ENCODE measurements at places on chromosomes 3 and 15. TPM values are rescaled to one million over a fixed set of nuclear protein-coding genes. Genes with fewer than 3 reads are reported as not detected.

The AMOTL2 gene
- 109 TPM for total RNA-seq

The ITGA11 gene
- 1.6 TPM for total RNA-seq

The CKMT1B gene
- total RNA-seq: 4.3 TPM

The MUC20 gene
- 9.3 TPM for total RNA-seq

The IGF1R gene
- total RNA-seq: 29.9 TPM

The FETUB gene
- total RNA-seq: 0.36 TPM

The SI gene
- not detected for total RNA-seq

The OR5K2 gene
- not detected for total RNA-seq

The KBTBD12 gene
- 0.29 TPM for total RNA-seq

The COL8A1 gene
- total RNA-seq: 60.5 TPM

The CPEB1 gene
- total RNA-seq: 0.43 TPM

DNA sequence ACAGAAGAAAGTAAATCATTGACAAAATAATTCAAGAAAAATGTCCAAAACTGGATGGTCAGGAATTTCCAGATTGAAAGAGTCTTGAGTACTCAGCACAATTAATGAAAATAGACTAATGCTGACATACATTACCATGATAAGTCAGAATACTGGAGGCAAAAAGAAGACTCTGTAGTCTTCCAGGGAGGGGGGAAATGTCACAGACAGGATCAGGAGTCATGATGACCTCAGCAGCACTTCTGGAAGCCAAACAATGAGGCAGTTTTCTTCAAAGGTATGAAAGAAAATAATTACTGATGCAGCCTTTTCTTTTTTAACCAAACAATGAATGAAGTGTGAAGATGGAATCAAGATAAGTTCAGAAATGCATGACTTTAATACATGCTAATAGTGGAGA, 30.1 kb upstream of the SLC22A13 start:
- DNase-seq: no peak

- DNase-seq: no peak
Measured at GRCh38 chr3:115693868-115694267, 70.6 kb downstream of the GAP43 start.

- no peak for DNase-seq
Measured at GRCh38 chr3:52323526-52324295, 7.6 kb downstream of the DNAH1 start.

GRCh38 chr3:49602049-49602554, 47.8 kb downstream of the BSN start:
- no peak for DNase-seq

DNA sequence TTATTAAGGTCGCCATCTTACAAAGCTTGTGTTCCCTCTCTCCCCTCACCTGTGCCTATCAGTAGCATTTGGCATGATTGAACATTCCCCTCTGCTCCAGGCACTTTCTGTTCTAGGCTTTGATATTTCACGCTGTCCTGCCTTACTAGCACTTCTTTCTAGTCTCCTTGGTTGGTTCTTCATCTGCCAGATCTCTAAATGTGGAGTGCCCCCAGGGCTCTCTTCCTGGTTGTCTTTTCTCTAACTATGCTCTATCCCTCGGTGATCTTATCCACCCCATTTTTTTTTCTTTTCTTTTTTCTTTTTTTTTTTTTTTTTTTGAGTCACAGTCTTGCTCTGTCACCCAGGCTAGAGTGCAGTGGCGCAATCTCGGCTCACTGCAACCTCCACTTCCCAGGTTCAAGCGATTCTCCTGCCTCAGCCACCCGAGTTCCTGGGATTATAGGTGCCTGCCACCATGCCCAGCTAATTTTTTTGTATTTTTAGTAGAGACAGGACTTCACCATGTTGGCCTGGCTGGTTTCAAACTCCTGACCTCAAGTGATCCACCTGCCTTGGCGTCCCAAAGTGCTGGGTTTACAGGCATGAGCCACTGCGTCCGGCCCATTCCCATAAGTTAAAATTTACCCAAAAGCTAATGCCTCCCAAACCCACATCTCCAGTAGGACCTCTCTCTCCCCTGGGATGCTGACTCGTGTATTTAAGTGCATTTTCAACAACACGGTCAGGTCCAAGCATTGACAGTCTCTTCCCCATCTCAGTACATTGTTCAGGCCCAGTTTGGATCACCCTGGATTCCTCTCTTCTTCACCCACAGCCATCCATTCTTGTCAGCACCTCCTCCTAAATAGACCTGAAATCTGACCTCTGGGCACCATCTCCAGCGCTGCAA, 5.2 kb downstream of the NUSAP1 start:
- no peak for DNase-seq

DNA sequence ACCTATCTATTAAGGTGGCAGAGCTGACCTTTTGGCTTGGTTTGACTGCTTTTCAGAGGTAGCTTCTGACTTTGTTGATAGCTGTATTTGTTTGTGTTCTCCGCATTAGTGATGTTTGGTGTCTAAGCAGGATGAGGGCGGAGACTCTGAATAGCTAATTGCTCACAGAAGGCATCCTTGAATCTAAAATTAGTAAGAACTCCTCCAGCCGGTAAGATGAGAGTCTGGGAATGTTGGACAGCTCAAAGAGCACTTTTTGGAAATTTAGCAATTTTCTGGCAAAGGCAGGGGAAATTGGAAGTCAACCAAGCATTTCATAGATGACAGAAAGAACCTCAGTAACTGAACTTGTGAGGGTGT, 174.1 kb downstream of the KLHL25 start:
- DNase-seq: no peak

- DNase-seq: no peak
Measured at GRCh38 chr3:32113566-32113965, 7.1 kb downstream of the GPD1L start.

- no peak for DNase-seq
Measured at GRCh38 chr15:33808720-33809457, 159.4 kb upstream of the CHRM5 start.

DNA sequence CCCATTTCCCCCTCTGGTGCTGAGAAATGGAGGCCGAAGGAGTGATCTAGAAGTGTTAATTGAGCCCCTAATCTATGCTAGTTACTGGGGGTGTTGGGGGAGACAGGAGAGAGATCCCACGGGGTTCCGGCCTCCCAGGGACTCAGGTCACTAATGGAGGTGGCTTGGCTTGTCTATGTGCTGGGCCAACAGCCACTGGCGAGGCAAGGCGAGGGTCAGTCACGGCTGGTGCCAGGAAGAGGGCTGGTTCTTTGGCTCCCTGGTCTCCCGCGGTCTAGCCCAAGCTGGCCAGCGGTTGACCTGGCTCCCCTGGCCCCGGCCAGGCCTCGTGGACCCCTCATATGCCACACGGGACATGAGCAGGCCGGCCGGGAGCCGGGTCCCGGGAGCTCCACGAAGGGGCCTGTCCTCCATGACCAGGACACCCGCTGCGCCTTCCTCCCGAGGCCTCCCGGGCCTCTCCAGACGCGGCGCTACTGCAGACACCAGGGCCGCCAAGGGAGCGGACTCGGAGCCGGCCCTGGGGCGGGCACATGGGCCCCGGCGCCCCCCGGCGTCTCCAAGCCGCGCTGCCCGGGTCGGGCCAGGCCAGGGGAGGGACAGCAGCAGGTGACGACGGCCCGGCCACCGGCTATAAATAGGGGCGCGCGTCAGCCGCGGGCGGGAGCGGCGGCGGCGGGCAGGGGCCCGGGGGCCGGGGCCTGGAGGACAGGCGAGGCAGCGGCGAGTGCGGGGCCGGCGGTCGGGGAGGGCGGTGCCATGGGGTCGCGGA, at the start of gene ALPK3:
ALPK3 (plus strand) TSS at position 663 of the 772 bp plus-strand sequence; CDS start at position 760, 97 bp downstream.
- no peak for DNase-seq

GRCh38 chr15:77527164-77527778, 105.4 kb downstream of the LINGO1 start:
- no peak for DNase-seq
